ENCODE measurements at places on chromosomes 2 and 18.

- DNase-seq = no peak
Observed at GRCh38 chr2:69248232-69248631, 138.8 kb downstream of the GFPT1 start.

GRCh38 chr18:49381267-49381845 lies 79.1 kb downstream of the DYM start:
- no peak for DNase-seq

DNA sequence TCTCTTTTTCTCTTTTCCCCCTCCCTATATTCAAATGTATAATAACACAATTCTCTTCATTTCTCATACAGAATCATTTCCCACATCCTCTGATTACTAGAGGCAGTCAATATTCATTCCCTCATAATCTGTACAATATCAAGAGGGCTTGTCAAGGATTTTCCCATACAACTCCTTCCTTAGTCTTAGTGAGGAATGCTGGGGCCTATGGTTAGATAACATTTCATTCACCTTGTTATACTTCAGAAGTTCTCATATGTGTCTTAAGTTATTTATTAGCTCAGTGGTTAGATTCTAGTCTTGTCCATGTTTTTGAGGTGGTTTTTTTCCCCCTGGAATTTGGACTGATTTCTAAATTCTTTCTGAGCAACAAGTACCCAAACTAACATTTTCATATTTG lies 289.5 kb downstream of the PDE11A start:
- DNase-seq = no peak

- no peak for DNase-seq
Observed at GRCh38 chr2:196935432-196935831, 8.9 kb upstream of the PGAP1 start.
